Right ventricle myocardium superior (tissue), 1 donor: ENCODE measurements at places on chromosomes 7 and 10. TPM values are rescaled to one million over a fixed set of nuclear protein-coding genes. Genes with fewer than 3 reads are reported as not detected.

MYOZ1 gene
- total RNA-seq = 0.38 TPM

- DNase-seq = no peak
These were observed 32.8 kb upstream of the PHF14 start for GRCh38 chr7:10940704-10941355.

PNLIPRP1 gene
- total RNA-seq = not detected

GRCh38 chr7:26443751-26444150, 152.1 kb downstream of the SNX10 start:
- DNase-seq = no peak

DNA sequence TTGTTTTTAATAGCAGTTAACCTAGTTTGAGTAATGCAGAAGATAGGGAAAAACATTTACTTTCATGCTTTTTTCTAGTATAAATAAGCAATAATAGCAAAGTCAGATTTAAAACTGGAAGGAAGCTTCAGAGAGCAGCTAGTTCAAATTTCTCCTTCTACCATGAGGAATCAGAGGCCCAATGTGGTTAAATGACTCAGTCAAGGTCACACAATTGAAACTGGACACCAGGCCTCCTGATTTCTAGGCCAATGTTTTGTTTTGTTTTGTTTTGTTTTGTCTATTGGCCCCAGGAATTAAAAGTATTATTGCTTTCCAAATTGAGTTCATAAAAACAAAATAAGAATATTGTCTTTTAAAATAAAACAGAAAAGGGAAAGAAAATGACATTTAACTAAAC, 122.3 kb downstream of the TRIL start:
- DNase-seq = no peak

DNA sequence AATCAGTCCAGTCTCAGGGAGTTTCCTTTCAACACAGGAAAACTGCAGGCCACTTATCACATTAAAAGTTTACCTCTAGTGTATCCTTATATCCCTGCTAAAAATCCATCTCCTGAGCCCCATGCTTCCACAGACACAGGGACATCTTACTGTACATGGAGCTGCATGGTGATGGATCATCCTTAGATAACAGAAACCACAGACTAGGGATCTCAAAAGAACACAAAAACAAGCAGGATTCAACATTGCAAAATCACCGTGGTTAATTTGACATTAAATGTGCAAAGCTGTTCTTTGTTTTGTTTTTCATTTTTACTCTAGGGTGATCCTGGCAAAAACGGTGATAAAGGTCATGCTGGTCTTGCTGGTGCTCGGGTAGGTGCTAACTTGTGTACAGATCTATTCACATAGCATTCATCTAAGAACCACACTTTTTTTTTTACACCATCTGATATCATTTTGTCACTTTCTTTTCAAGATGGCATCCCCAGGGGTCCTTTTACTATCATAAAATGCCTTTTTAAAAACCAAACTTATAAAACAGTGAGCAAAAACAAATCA, 18.1 kb downstream of the COL1A2 start:
- no peak for DNase-seq

DNA sequence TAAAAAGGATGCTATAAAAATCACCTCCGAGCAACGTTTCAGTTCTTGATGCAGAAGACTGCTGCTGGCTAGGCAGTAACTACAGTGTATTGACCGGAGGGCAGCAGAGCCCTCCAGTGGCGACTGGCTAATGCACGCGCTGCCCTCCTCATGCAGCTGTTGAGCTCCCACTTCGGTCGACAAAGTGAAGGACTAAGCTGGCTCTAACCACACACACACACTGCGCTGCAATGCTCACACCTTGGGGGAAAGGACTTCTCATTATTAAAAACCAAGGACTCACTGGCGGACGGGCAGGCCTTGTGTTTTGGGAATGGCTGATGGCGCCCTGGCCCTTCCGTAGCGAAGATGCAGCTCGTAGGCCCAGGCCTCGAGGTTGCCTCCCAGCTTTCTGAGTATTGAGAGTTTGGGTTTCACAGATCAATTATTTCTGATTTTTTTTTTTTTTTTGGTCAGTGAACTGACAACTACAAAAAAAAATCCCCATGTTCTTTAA, 120.9 kb upstream of the DIP2C start:
- DNase-seq = no peak

GRCh38 chr10:96850825-96851224, 18.7 kb downstream of the LCOR start:
- no peak for DNase-seq
